ENCODE measurements at places on chromosomes 5 and 9.

- DNase-seq = no peak
Observed at GRCh38 chr5:96537386-96537785, 104.3 kb upstream of the PCSK1 start.

DNA sequence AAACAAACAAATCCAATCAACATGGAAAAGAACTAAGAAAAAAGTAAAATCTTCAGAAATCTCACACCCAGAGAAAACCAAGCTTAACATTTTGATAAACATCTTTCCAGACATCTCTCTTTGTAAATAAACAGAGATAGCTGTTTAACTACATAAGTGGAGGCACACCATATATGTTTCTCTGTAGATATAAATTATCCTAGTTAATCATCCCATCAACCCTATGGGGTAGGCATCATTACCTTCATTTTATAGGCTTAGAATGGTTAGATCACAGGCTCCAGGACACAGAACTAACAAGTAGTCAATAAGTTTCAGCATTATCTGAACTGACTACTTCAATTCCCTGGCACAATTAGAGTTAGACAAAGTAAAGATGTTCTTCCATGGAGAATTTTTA, 22.4 kb upstream of the NDFIP1 start:
- DNase-seq = no peak

DNA sequence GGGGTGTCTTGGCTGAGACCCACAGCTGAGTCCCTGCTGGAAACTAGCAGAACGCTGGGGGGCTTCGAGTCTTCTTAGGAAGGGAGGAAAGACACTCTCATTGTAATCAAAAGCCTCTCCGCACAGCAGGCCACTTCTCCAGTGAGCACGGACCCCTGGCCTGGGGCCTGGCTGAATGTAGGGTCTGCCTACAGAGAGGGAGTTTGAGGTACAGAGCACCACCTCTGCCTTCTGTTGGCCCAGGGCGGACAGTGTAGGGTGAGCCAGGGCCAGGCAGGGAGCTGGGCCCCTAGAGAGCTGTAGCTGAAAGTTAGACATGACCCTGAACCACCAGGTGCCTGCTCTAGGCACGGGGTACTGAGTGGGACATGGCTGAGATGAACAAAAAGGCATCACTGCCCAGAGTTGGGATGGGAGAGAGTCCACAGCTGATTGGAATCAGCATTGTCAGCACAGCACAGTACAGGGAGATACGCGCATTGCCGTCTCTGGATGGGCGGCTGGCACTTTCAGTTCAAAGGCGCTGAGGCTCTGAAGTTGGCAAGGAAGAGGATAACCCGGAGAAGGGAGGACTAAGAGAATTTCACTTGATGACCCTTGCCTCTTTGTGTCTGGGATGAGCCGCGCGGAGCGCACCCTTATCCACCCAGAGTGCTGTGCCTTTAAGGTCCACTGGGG, 363 bp upstream of the SLC25A48 start:
- no peak for DNase-seq

- DNase-seq = no peak
Observed at GRCh38 chr9:34572092-34572491, 17.4 kb downstream of the CNTFR start.

DNA sequence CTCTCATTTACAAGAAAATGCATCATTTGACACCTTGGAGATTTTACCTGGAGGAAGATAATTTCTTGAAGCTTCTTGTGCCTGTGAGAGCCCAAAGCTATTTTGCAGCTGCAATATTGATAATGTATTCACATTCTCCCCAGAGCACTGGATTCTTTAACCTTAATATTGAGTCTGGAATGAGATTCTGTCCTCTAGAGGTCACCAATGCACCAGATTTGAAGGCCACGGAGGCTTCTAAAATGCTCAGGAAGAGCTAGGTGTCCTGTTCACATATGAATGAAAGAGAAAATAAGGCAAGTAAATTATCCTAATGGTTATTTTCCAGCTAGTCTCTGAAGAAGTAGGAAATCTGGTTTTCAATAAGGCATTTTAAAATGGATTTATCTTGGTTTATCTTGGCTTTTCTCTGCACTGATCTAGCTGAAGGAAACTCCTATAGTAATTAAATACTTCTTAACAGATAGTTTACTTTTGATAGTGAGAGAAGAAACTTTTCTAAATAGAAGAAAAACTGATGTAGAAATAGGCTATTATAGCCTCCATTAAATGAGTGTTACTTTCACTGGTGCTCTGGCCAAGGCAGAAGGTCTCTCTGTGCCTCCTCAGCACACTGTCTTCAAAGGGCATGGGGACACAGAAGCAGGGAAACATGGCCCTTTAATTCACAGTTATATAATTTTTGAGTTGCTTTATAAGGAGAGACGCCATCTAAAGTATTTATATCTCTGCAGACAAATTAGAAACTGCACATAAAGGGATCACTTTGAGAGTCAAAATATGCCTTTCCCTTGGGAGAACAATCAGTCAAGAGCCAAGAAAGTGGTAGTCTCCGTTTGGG, 297.0 kb upstream of the ACTBL2 start:
- no peak for DNase-seq

GRCh38 chr9:122186301-122186700, 26.6 kb downstream of the MORN5 start:
- no peak for DNase-seq

Measured in stimulated activated CD4-positive, alpha-beta T cell treated with anti-CD3 and anti-CD28 coated beads, Interleukin-4, amount 100 ng/mL, for 1 hour (primary cell).